ENCODE measurements at places on chromosomes 3 and 15. TPM values are rescaled to one million over a fixed set of nuclear protein-coding genes. Genes with fewer than 3 reads are reported as not detected.

DNA sequence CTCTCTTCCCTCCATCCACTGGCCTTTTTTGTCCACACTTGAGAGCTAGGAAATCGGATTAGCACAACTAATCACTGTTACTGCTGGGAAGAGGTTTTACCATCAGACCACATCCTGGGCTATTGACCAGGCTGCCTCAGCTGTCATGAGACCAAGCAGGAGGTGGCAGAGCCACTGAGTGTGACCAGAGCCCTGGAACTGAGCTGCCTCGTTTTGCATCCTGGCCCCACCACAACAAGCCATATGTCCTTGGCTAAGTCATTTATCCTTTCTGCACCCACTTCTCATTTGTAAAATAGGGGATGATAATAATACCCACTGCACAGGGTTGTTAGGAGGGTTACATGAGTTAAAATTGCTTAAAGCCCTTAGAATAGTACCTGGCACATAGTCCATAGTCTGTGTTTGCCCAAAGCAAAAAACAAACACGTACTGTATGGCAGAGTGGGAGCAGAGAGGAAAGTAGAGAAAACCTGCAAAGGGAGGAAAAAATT is 34.1 kb downstream of the TMEM158 start:
- no peaks in the 10 kb centered on the region for H3K4me1 ChIP-seq
- no peak overlapping the region for H3K4me3 ChIP-seq
- H3K27me3 ChIP-seq, result no peaks in the 10 kb centered on the region
- no peak for DNase-seq
- no peaks in the 10 kb centered on the region for H3K36me3 ChIP-seq

DNA sequence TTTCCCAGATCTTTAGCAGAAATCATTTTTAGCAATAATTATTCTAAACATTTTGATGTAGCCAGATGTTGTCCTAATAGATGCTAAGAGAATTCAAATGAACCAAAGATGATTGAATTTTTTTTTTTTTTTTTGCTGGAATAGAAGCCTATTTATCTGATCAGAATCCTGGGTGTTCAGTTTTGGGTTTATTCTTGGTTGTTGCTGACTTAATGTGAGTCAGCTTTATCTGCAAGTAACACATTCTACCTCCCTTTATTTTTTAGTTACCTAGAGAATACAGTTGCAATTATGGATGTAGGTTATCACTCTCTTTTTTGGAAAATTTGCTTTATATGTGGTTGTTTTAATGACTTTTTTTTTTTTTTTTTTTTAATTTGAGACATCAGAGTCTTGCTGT is 6.4 kb downstream of the CEP97 start:
- H3K4me1 ChIP-seq, result no peaks in the 10 kb centered on the region
- no peak overlapping the region for H3K4me3 ChIP-seq
- H3K27ac ChIP-seq, result no peak overlapping the region
- H3K27me3 ChIP-seq, result no peaks in the 10 kb centered on the region
- no peaks in the 10 kb centered on the region for H3K36me3 ChIP-seq

- no peak for DNase-seq
- H3K36me3 ChIP-seq, result no peaks in the 10 kb centered on the region
- H3K27ac ChIP-seq, result no peak overlapping the region
- H3K4me3 ChIP-seq, result no peak overlapping the region
- no peaks in the 10 kb centered on the region for H3K4me1 ChIP-seq
Measured at GRCh38 chr3:194212161-194212844, 76.4 kb downstream of the HES1 start.

Gene CP
- total RNA-seq, result 15.2 TPM

DNA sequence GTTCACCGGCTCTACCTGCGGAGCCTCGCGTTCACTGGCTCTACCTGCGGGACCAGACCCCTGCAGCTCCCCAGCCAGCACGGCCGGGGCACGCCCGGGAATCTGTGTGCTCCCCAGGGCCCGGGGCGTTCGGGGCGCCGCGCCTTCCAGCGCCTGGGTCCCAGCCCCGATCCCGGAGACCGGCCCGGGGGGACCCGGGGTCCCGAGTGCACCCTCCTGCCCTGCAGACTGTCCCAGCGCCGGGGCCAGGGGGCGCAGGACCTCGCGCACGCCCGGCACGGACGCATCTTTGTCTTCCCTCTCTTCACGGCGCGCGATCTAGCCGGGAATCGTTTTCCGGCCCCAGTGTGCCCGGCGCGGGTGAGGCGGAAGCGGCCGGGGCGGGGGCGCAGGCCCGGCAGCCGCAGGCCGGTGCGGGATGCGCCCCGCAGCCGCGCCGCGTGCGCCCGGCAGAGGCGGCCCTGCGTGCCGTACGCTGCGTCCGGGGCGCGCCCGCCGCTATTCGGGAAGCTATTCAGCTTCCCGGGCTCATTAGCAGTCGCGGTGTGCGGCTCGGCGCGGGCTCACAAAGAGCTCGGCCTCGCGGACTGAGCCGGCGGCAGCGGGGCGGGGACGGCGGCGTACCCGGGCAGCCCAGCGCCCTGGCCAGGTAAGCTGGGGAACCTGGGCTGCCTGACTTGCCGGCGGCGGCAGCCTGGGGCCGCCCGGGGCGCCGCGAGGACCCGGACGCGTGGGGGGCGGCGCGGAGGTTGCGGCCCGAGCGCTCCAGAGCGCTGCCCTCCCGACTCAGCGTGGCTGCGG is at the start of gene APBA2:
Gene APBA2, plus strand, starts transcription at position 345 of the 801 bp plus-strand sequence. CDS start 167,911 bp downstream, outside the sequence.
- H3K36me3 ChIP-seq, result no peaks in the 10 kb centered on the region
- no peak within 1 kb of the TSS for H3K27ac ChIP-seq

GRCh38 chr3:117998071-117998470 is 1036.6 kb downstream of the IGSF11 start:
- no peak for DNase-seq
- H3K4me3 ChIP-seq, result no peak overlapping the region
- no peak overlapping the region for H3K27ac ChIP-seq
- no peaks in the 10 kb centered on the region for H3K27me3 ChIP-seq
- no peaks in the 10 kb centered on the region for H3K36me3 ChIP-seq

- no peak for DNase-seq
- no peaks in the 10 kb centered on the region for H3K36me3 ChIP-seq
- H3K27ac ChIP-seq, result no peak overlapping the region
- H3K4me3 ChIP-seq, result no peak overlapping the region
- no peaks in the 10 kb centered on the region for H3K4me1 ChIP-seq
Measured at GRCh38 chr3:40192628-40193027, 116.9 kb upstream of the EIF1B start.

DNA sequence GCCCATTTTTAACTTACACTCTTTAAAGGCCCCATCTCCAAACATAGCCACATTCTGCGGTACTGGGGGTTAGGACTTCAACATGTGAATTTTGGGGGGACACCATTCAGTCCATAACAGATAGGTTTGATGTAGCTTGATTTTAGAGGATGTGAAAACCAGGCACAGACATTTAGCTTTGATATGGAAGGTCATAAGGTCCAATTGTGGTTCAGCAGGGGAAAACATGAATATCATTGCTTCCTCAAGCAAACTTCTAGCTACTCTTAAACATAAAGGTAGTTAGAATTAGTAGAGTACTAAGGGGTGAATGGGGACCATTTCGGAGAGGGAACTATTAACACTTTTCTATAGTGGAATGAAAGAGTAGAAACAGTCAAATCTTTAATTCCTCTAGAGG is 13.6 kb upstream of the NFKBIZ start:
- no peaks in the 10 kb centered on the region for H3K27me3 ChIP-seq
- DNase-seq, result no peak
- no peak overlapping the region for H3K27ac ChIP-seq
- no peaks in the 10 kb centered on the region for H3K36me3 ChIP-seq

Gene TM4SF4
- not detected for total RNA-seq

- no peak overlapping the region for H3K4me3 ChIP-seq
- no peak for DNase-seq
- H3K4me1 ChIP-seq, result no peaks in the 10 kb centered on the region
- no peaks in the 10 kb centered on the region for H3K36me3 ChIP-seq
Measured at GRCh38 chr3:20015525-20015924, 3.5 kb upstream of the PP2D1 start.

Gene GABRR3
- 0.34 TPM for total RNA-seq

Gene CCR3
- total RNA-seq, result not detected

GRCh38 chr3:14283813-14284438 is 105.3 kb downstream of the LSM3 start:
- H3K27me3 ChIP-seq, result no peaks in the 10 kb centered on the region
- no peaks in the 10 kb centered on the region for H3K4me1 ChIP-seq
- no peaks in the 10 kb centered on the region for H3K36me3 ChIP-seq
- no peak overlapping the region for H3K27ac ChIP-seq

Gene TIPIN
- total RNA-seq, result 20.1 TPM

DNA sequence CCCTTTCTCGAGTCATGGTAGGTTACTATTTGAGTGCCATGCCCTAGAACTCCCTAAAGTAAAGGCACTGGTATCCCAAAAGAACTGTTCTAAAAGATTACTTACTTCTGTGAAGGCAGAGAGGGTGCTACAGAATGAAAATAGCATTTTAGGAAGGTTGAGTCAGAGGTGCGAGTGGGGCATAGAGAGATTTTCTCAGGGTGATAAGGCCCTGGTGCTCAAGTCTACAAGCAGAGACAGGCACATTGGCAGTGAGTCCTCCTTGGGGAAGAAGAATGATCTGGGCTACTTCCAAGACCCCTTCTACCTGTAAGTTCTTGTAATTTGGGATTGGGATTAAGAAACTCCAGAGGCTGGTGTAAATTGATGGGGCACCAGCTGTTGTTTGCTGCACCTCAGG is 96.7 kb downstream of the AKAP13 start:
- H3K4me1 ChIP-seq, result no peaks in the 10 kb centered on the region
- H3K27me3 ChIP-seq, result no peaks in the 10 kb centered on the region
- no peak overlapping the region for H3K27ac ChIP-seq
- H3K4me3 ChIP-seq, result no peak overlapping the region

Gene CCDC39
- not detected for total RNA-seq

DNA sequence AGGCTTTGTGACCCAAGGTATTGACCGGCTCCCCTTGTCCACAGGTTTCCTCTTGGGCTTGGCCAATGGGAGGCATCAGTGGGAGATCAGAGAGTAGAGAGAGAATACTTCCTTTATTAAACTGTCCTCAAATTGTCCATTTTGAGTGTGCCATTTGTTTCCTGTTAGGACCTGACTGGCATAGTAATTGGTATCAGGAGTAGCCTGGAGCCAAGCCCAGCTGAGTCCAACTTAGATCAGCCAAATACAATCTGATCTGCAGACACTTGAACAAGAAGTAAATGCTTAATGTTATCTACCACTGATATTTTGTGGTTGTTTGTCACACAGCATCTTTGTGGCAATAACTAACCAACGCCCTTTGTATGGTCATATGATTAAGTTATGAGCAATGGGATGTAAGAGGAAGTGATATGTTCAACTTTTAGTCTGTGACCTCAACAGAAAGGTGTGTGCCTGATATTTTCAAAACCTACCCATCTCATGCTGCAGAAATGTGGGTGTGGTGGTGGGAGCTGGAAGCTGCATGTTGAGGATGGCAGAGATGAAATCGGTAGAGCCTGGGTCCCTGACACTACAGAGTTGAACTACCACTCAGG is 13.3 kb downstream of the MYD88 start:
- no peaks in the 10 kb centered on the region for H3K4me1 ChIP-seq
- H3K4me3 ChIP-seq, result no peak overlapping the region
- DNase-seq, result no peak
- H3K27me3 ChIP-seq, result no peaks in the 10 kb centered on the region
- H3K36me3 ChIP-seq, result no peaks in the 10 kb centered on the region

- no peak overlapping the region for H3K4me3 ChIP-seq
- H3K36me3 ChIP-seq, result no peaks in the 10 kb centered on the region
- H3K27me3 ChIP-seq, result no peaks in the 10 kb centered on the region
- DNase-seq, result no peak
Measured at GRCh38 chr3:110620118-110620517, 451.5 kb upstream of the NECTIN3 start.

Gene APOD
- 121 TPM for total RNA-seq

GRCh38 chr15:79897380-79897678 is 515 bp upstream of the MTHFS start:
- H3K4me3 ChIP-seq, result peak overlapping the region; percentile 80
- no peaks in the 10 kb centered on the region for H3K27me3 ChIP-seq
- no peak for DNase-seq
- no peaks in the 10 kb centered on the region for H3K4me1 ChIP-seq

- no peak overlapping the region for H3K27ac ChIP-seq
- no peak for DNase-seq
- H3K4me3 ChIP-seq, result no peak overlapping the region
- no peaks in the 10 kb centered on the region for H3K4me1 ChIP-seq
Measured at GRCh38 chr3:148901987-148902791, 37.1 kb downstream of the CPA3 start.

Gene LRRN1
- 11.0 TPM for total RNA-seq

All from prostate gland (tissue), 2 donors.